ENCODE measurements at places on chromosomes 3 and 15. TPM values are rescaled to one million over a fixed set of nuclear protein-coding genes. Genes with fewer than 3 reads are reported as not detected.

The GOLGA8R gene
- 2.6 TPM for total RNA-seq

The CHL1 gene
- total RNA-seq = 36.7 TPM

The STRIT1 gene
- total RNA-seq = not detected

The EXD1 gene
- total RNA-seq = not detected

The PRICKLE2 gene
- 18.4 TPM for total RNA-seq

The RASL12 gene
- 83.3 TPM for total RNA-seq

The KLHL40 gene
- 0.15 TPM for total RNA-seq

The ACKR4 gene
- 7.9 TPM for total RNA-seq

The DUOX1 gene
- 1.1 TPM for total RNA-seq

The SLC38A3 gene
- total RNA-seq = 7.9 TPM

The ZPLD1 gene
- not detected for total RNA-seq

The ISL2 gene
- not detected for total RNA-seq

The CMTM8 gene
- total RNA-seq = 3.1 TPM

The ADAMTS17 gene
- 3.6 TPM for total RNA-seq

The MORC1 gene
- total RNA-seq = not detected

The ATP13A5 gene
- not detected for total RNA-seq

The CAMK2N2 gene
- not detected for total RNA-seq

The P3H2 gene
- total RNA-seq = 5.1 TPM

The ADGRG7 gene
- not detected for total RNA-seq

The CDV3 gene
- total RNA-seq = 122 TPM

The EDEM1 gene
- total RNA-seq = 11.2 TPM

The LRRC3B gene
- not detected for total RNA-seq

The COL6A5 gene
- not detected for total RNA-seq
